ENCODE measurements at places on chromosomes 6 and 20.

DNA sequence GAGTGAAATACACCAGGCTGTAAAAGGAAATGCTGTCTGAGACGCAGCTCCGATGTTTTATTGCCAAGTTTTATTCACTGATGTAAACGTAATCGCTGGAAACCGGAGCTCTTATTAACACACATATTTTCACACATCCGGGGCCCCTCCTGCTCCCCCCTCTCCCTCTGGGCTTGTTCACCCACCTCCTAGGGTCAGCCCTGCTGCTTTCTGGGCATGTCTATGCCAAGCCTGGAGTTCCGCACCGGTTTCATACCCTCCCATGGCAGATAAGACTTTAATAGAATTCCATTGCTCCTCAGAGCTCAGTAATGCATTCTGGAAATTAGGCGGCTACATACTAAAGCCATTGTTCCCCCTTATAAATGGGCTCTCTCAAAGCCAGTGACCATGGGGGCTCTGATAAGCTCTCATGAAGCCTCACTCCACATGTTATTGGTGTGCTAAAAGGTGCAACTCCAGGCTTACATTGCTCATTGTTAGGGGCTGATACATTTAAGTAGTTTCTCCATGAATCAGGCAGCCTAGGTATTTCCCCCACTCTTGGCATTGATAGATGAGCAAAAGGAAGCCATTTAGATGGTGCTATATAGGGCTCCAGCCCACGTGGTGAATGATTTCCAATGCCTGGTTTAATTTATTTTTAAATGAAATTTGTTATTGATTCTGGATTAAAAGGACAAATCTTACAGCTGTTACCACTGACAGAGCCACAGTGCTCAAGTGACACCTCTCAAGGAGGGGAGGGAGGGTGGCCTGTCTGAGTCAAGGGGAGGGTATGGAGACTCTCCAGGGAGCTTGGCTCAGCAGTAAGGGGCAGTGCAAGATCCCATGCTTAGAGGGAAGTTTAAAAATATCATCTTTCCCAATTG lies 4.5 kb upstream of the VSTM2L start:
- no peak for DNase-seq

GRCh38 chr20:13220194-13220903 lies 725 bp upstream of the ISM1 start:
- DNase-seq: peak; percentile 15

- no peak for DNase-seq
Measured at GRCh38 chr6:15429141-15430110, 183.6 kb downstream of the JARID2 start.

DNA sequence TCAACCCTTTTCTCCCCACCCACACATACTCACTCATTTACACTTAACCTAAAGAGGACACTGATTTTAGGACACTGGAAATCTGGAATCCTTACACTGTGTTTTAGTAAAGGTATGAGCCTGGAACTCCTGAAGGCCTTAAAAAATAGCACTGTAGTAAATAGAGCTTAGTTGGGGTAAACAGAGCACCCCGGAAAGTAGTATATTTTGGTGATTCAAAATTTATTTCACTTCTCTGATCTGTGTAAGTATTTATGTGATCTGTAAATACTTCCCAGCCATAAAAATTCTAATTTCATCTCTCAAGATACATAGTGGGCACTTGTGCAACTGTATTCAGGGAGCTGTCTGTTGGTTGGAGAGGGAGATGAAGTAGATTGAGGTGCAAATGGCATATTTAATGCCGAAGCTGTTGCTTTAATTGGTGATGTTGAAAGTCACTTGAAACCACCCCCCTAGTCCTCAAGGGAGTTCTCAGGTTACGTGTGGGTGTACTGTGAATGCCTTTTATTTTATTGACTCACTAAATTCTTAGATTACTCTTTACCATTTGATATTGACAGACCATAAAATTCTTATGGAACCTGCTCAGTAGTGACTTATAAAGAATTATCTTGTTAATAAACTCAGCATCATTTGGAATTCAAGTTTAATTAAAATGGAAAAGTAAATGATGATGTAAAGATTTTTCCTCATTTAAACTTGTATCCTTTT lies 154.9 kb downstream of the SOX4 start:
- no peak for DNase-seq

- no peak for DNase-seq
Measured at GRCh38 chr6:56335726-56336125, 88.3 kb upstream of the COL21A1 start.

GRCh38 chr6:88562353-88563276 lies 396.5 kb upstream of the CNR1 start:
- no peak for DNase-seq

Data from LoVo (cell line).